Nucleus accumbens (tissue), 56 donors: ENCODE measurements at places on chromosomes 6 and 20.
A peak's percentile ranks its signal among the peaks of the same experiment; 100 is the strongest.

- no peak for DNase-seq
These were observed 1.0 kb downstream of the PCIF1 start for GRCh38 chr20:45935416-45936046.

DNA sequence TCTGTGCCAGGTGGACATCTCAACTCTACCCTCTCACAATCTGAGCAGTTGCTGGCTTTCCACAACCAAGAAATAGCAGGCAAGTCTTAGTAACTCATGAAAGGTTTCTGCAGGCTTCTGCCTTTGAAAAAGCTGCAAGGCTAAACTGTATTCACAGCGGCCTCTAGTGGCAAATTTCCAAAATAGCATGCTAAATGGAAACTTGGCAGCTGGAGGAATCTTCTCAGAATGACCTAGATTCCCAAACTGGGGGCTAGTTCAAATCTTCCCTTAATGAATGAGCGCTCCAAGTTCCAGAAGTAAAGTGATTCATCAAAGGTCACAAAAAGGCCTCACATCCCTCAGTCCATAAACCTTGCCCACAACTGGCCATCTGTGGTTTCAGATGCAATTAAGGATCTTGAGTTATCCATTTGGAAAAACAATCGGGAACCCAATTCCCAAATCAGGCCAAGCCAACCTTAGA, 11.9 kb upstream of the CPNE5 start:
- peak; percentile 44 for DNase-seq

- DNase-seq: no peak
These were observed 204.4 kb upstream of the ID4 start for GRCh38 chr6:19632786-19633185.

- DNase-seq: no peak
These were observed 235.2 kb upstream of the ASCC3 start for GRCh38 chr6:101116337-101116736.

- DNase-seq: no peak
These were observed 226.2 kb upstream of the ARID1B start for GRCh38 chr6:156550949-156551348.

GRCh38 chr6:128078276-128078675, 177.4 kb upstream of the THEMIS start:
- no peak for DNase-seq

DNA sequence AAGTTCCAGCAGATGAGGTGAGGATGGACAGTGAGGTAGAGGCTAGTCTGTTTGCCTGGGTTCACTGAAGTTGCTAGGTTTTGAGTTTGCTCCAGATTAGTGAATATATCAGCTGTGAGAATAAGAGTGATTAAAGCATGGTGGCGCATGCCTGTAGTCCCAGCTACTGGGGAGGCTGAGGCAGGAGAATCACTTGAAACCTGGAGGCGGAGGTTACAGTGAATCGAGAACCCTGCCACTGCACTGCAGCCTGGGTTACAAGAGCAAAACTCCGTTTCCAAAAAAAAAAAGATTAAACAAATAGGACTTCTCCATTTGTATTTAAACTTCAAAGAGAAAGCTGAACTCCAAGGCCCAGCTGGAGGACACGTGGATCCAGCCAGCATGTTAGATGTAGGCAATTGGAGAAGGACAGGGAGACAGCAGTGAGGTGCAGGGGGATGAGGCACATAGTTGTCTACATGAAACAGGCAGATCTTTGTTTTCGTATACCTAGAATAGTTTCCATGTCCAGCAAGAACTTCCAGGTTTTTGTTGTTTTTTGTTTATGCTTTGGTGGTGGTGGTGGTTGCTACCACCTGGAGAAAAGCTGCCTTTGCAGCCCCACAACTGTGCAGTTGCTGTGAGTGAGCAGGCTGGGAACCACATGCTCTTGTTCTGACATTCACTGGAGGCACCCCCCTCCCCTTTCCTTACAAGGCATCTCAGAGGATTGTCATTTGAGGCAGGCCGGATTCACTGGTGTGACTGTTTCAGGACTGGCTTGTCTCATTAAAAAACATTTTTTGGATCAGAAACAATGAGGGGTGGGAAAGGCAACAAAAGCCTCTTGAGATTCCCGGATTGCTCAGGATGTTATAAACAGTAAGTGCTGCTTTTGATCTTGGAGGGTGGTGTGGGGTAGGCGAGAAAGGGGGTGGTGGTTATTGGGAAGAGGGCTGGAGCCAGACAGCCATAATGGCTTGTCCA, 72.3 kb downstream of the JARID2 start:
- DNase-seq: no peak
